RCC 7860 (cell line): ENCODE measurements at places on chromosomes 7 and 10.

GRCh38 chr7:155830961-155831806 lies 18.9 kb upstream of the SHH start:
- DNase-seq = no peak

DNA sequence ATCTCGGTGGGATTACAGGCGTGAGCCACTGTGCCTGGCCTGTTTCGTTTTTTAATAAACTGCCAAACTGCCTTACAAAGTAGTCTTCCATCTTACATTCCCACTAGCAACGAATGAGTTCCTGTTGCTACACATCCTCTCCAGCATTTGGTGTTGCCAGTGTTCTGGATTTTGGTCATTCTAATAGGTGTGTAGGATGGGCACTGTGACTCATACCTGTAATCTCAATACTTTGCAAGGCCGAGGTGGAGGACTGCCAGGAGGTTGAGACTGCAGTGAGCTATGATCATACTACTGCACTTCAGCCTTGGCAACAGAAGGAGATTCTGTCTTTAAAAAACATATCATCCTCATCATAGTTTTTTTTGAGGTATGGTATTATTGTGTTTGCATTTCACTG lies 21.4 kb upstream of the RSBN1L start:
- peak; percentile 54 for DNase-seq

GRCh38 chr7:82714883-82715282 lies 271.3 kb upstream of the CACNA2D1 start:
- no peak for DNase-seq

DNA sequence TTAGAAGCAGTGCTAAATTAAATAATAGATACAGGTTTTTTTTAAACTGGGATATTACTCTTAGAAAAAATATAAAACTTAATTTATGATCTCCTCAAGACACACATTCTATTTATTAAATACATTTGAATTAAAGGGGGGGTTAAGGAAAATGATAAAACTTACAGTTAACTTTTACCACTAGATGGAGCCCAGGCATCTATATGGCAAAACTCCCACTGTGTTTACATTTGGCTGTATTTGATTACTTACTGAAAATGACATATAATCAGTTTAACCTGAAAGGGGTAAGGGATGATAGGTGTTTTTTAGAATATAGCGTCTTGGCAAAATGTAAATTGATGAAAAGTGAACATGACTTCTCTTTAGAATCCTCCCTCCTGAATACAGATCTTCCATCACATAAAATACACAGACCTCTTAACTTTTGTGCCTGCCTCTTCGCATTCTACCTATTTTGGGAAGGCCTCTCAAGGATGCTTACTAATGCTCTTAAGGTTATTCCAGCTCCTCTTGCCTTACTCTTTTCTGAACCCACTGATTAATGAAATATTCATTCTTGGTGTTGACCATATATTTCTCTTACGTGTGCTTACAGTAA lies 235.7 kb downstream of the AGMO start:
- peak; percentile 25 for DNase-seq

DNA sequence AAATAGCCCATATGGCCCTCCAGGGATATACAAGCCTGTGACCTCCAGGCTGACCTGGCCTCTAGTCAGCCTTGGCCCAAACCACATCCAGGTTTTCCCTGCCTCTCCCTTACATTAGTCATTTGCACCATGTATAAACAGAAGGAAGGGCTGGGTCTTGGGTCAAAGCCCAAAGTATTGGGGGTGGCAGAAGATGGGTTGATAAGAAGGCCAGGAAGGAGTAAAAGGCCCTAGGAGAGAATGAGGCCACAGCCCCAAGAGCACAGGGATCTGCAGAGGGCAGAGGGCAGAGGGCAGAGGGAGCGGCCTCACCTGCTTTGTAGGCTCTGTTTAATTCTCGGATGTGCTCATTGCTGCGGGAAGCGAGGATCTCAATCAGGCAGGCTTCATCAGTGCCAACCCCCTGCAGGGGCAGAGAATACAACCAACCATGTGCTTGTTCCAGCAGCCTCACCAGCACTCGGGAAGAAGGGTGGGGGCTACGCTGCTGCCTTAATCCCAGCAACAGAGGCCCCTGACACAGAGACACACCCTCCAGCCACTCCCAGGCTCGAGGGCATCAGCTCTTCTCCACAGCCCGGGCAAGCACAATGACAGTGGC lies 31.3 kb downstream of the PLAC9 start:
- peak; percentile 33 for DNase-seq

- DNase-seq = no peak
Observed at GRCh38 chr10:3040069-3040468, 27.3 kb upstream of the PFKP start.

GRCh38 chr7:19442016-19442785 lies 266.6 kb downstream of the POLR1F start:
- peak; percentile 24 for DNase-seq

- DNase-seq = no peak
Observed at GRCh38 chr7:55181762-55182161, 162.9 kb downstream of the EGFR start.

GRCh38 chr7:29019896-29020295 lies 61.8 kb upstream of the TRIL start:
- no peak for DNase-seq

DNA sequence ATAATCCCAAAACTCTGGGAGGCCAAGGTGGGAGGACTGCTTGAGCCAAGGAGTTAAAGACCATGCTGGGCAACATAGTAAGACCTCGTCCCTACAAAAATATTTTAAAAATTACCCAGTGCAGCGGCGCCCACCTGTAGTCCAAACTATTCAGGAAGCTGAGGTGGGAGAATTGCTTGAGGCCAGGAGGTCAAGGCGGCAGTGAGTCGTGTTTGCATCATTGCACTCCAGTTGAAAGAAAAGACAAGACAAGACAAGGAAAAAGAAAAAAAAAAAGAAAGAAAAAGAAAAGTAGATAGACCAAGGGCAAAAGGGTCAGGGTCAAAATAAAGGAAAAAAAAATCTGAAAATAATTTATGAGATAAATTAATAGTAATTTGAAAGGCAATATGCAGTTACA lies 5.8 kb downstream of the ANXA7 start:
- DNase-seq = no peak

DNA sequence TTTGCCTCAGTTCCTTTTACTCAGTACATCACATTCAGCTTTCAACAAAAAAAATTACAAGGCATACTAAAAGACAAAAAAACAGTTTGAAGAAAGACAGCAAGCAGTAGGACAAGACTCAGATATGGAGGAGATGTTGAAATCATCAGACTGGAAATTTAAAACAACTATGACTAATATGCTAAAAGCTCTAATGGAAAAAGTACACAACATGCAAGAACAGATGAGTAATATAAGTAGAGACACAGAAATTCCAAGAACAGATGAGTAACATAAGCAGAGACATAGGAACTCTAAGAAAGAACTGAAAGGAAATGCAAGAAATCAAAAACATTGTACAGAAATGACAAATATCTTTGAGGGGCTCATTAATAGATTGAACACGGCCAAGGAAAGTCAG lies 402.6 kb downstream of the NEBL start:
- peak; percentile 64 for DNase-seq

DNA sequence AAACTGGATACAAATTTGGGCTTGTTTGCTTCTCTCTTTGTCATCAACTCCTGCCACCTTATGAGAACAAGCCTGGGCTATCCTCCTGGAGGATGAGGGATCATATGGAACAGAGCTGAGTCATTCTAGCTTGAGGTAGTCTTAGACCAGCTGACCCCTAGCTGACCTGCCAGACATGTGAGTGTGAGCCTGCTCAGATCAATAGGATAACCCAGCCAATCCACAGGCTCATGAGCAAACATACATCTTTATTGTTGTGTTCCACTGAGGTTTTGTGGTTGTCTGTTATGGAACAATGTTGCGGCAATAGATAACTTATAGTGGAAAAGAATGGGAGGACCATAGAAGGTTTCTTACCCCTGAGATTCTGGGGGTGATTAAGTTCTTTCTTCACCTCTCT lies 54.5 kb upstream of the FAM180A start:
- no peak for DNase-seq

DNA sequence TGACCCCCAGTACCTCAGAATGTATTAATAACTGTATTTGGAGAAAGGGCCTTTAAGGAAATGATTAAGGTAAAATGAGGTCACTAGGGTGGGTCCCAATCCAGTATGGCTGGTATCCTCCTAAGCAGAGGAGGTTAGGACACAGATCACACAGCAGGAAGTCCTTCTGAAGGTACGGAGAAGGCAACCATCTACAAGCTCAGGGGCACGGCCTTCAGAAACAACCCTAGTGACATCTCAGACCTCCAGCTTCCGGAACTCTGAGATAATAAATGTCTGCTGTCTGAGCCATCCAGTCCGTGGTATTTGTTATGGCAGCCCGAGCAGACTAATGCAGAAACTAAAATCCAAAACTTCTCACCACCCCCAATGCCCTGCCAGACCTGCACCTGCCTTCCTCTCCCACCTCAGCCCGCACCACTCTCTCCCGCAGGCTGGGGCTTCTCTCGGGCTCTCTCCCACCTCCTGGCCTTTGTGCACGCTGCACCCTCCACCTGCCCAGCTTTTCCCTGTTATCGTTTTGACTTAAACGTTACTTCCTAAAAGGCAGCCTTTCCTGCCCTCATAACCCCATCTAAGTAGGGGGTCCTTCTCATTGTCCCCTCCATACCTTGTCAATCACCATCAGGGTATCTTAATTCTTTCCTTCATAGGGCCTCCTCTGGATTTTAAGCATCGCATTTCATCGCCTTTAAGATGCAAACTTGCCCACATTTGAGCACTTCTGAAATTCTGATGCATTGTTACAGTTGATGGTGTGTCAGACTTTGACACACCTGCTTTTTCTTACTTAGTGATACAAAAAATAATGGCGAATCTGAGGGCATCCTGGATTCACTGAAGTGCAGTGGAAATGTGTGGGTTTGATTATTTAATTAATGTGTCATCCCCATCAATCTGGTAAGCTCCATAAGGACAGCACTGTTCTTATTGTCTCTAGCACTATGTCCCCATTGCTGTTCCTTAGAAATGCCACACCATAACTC lies 32.2 kb upstream of the AQP1 start:
- no peak for DNase-seq

DNA sequence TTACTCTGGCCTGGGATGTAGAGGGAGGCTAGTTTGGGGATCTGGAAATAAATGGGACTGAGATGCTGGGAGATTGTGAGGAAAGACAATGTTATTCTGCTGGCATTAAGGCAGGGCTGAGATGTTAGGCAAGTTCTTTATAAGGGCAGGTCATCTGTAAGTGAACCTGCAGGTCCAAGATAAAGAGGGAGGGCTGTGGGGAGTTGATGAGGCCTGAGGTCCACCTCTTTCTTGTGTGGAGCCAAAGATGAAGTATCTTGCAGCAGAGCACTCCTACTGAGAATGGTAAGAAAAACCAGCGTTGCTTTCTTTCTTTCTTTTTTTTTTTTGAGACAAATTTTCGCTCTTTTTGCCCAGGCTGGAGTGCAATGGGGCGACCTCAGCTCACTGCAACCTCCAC lies 19.1 kb downstream of the CYCS start:
- DNase-seq = no peak

DNA sequence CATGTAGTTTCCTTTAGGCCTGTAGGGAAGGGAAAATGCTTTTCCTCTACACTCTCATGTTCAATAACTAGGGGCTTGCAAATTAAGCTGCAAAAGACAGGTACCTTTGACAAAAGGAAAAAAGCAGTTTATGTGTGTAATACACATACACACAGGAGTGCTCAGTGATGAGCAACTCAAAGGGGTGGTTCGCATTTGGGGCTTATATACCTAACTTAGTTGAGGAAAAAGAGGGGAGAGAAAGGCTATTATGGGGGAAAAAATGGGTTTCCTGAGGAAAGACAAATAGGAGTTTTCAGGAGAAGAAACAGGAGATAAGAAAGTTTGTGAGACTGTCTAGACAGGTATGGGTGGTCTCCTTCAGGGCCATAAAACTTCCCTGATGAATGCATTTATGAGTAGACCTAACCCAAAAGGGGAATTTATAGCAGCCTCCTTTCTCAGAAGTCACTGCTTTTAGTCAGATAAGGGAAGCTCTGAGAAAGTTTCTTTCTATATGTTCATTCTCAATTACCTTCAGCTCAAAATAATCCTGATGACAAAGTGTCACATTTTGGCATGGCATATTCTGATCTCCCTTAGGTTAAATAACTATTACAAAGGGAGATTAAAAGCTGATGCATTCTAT lies 55.2 kb upstream of the EZH2 start:
- no peak for DNase-seq

DNA sequence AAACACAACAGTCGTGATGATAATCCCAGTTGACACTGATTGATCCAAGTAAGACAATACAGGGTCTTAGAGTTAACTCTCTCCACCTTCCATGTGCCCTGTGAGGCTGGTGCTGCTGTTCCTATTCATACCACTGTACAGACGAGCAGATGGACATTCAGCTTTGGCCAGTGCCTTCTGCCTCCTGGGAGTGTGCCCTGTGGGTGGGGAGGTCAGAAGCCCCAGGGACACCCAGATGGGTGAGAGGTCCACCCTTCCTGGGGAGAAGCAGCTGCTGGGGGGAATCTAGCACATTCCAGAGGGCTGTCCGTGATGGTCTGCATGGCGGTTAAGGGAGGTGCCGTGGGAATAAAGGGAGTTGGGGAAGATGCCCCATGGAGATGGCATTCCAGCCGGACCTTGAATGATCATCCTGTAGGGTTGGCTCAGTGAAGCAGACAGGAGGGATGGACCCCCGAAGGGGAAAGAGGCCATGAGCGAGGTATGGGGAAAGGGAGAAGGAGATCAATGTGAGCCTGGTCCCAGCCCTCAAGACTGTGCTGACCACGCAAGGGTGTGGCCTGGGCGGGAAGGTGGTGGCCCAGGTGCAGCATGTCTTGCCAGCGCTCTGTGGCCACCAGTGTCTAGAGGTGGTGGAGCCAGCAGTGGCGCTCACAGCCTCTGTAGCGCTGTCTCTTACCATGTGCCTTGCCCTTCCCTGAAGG lies 74.0 kb downstream of the ADCY1 start:
- DNase-seq = no peak

- DNase-seq = no peak
Observed at GRCh38 chr7:55081472-55082227, 62.8 kb downstream of the EGFR start.

DNA sequence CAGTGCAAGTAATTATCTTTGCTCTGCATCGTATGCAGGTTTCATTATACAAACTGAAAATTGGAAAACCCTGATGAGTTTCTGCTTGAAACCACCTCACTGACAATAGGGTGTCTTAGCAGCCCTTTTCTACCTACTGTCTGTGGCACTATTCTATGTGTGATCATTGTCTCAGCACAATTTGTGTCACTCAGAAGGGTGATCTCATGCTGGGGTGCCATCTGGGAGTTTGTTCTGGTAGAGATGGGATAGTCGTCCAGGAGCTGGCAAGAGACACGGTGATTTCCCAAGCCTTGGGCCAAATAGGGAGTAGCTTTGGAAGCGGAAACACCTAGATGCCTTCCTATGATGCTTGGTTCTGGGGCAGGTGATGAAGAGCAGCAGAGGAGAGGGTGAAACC lies 186.3 kb downstream of the FRMD4A start:
- DNase-seq = no peak

DNA sequence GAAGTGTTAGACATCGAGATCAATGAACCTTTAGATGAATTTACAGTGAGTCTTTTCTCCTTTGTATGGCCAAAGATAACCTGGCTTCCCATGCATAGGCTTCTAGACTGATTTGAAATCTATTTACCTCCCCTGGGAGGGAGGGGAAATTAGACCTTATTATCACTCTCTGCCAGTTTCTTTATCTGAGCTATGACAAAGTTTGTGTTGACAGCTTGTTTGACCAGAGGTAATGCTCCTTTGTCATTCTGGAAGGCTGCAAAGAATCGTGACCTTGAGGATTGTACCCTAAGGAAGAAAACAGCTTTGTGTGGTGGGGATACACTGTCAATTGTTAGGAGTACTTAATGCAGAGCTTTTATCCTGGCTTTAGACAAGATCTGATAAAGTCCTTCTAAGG lies 36.4 kb downstream of the RBM33 start:
- DNase-seq = no peak

GRCh38 chr10:117477961-117478670 lies 64.4 kb upstream of the EMX2 start:
- peak; percentile 89 for DNase-seq
